ENCODE measurements at places on chromosomes 6 and 20.

GRCh38 chr6:38784506-38785235 lies 69.6 kb downstream of the DNAH8 start:
- DNase-seq = no peak

DNA sequence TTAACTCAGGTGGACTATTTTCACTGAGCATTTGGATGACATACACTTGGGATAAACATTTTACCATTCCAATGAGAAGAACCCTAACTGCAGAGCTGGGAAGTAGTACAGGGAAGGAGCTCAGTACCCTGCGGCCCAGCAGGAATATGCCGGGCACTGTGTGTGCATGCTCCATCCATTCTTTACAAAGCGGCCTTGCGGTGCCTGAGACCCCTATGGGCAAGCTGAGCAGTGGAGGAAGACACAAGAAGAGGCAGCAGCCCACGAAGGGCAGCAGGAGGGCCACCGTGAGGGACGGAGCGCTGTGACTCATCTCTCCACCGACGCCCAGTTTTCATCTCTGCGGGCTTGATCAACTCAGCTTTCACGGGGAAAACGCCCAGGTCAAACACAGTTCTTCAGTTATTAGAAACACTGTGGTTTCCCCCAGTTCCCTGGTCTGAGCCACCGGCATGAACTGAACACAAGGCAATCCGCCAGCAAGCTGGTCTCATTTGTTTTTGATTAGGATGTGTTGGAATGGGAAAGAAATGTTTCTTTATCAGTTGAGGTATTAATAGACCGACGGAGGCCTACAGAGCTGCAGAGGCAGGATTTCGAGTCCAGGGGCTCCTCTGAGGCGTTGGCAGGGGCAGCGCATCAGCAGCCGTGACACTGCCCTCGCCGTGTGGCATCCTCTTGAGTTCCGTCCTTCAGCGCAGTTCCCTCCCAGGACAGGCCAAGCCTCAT lies 44.9 kb downstream of the IRF4 start:
- no peak for DNase-seq

DNA sequence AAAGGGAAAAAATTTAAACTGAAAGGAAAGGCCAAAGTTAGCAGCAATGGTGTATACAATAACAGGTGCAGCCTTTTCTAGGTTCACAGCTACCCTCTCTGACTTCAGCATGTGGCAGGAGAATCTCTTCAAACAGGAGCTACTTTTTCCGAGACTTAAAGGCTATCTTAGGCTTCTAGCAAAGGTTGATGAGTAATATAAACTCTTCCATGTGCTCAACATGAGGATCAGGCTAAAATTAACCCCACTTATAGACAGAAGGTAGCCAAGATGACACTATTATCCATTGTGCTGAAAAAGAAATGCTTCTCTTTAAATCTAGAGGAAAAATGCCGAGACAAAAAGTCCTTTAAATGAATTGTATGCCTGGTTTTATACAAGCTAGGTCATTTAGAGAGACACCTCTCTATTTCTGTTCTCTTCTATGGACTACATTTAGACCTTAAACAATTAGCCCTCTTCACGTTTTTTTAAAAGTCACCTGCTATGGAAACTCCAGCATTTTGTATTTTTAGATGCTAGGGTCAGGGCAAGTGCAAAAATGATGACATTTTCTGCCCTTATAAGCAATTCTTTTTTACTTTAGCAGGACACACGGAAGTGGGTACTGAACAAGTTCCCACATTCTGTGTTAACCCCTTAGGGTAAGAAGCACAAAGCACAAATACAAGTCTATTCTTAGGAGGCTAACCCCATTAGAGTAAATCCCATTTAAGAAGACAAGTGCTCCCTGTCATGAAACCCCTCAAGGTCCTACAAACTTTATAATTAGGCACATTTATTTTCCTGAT lies 216.8 kb upstream of the CITED2 start:
- DNase-seq = no peak

DNA sequence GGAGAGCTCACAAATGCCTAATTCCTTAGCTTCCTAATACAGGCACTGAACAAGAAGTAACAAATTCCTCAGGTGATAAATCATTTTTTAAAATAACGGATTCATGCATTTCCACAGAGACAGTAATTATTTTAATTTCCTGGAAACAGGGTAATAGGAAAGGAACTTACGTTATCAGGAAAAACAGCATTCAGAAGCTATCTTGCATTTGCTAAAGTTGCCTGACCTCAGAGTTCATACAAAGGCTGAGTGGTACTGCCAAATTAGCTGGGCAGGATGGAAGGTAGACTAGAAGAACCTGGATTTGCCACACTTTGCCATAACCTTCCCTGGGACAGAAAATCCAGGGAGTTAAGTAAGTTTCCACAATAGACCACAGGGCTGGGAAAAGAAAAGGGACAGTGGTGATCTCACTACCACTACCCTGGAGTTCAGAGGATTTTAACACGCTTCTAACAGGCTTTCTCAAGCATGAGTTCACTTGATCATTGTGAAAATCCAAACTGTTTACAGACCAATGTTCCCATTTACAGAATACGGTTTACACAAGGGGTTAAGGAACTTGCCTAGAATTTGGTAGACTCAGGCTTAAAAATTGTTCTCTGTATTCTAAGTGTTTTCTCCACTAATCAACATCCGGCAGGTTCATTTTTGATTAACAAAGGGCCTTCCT lies 57.0 kb downstream of the KIF13A start:
- DNase-seq = no peak

DNA sequence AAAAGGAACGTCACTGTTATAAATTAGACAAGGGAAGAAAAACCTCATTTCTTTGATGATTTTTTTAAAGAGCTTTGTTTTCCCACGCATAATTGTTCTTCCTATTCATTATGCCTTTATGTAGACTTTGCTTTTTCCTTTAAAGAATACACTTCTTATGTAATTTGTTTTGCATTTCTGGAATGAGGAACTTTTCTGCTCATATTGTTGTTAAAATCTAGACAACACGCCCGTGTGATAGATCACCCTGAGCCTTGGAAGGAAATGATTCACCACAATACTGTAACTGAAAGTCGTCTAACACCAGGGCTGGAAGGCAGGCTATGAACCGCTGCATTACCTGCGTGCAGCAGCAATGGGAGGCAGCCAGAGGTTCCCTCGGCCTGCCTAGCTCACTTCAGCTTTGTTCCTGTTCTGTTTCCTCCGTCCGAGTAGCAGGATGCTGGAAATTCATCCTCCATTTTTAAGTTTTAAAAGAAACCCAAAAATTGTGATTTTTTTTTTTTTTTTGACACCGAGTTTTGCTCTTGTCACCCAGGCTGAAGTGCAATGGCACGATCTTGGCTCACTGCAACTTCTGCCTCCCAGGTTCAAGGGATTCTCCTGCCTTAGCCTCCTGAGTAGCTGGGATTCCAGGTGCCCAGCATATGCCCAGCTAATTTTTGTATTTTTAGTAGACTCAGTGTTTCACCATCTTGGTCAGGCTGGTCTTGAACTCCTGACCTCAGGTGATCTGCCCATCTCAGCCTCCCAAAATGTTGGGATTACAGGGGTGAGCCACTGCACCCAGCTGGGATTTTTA lies 49.6 kb upstream of the ZNF217 start:
- no peak for DNase-seq

DNA sequence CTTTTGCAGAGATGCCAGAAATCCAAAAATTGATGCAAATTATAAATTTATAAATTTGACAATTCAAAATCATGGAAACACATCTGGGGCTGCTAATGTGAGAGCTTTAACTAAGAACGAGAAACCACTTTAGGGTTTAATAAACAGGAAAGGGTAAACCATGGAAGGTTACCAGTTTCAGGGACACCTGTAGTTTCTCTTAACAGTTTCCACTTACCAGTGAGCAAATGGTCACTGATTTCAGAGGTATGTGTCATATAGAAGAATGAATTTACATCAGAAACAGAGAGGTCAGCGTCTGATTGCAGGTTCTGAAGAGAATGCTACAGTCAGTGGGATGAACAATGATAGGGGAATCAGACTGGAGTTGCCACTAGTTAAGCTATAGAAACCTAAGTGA lies 24.8 kb upstream of the PCSK2 start:
- no peak for DNase-seq

GRCh38 chr6:149014631-149015534 lies 268.1 kb downstream of the UST start:
- no peak for DNase-seq

DNA sequence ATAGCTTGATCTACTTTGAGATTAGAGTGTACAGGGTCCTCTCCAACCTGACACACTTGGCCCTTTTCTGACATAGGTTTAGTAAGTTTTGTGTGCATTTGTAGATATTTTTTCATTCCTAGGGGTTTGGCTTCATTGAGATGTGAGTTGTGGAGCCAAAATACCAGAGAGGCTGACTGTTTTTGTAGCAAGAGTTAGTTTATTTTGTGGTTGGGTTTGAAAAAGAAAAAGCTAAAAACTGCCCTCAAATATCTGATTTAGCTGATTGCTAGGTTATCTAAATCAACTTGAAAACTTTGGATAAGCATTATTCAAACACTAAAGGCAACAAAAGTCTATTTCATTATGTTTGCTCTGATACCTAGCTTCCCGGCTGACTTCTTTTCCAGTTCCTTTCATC lies 164.7 kb upstream of the CENPW start:
- no peak for DNase-seq

- DNase-seq = no peak
Observed at GRCh38 chr6:131917318-131917717, 33.9 kb downstream of the CCN2 start.

DNA sequence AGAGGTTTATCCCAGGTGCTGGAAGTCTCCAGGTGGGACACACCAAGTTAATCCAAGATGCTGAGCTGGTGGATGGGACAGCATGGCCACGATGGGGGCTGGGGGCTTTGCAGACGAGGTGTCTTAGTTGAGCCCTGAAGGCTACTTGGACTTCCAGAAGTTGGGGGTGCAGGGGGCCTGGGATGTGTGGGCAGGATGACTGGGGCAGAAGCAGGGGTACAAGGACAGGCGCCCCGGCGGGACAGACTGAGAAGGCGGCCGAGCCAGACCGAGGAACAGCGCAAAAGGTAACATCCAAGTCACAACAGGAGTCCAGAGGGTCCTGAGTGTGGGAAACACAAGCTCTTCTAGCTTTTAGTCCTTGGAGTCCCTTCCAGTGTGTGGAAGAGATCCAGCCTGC lies 23.8 kb downstream of the RAMACL start:
- DNase-seq = no peak

- no peak for DNase-seq
Observed at GRCh38 chr20:51311636-51312479, 230.7 kb downstream of the NFATC2 start.

DNA sequence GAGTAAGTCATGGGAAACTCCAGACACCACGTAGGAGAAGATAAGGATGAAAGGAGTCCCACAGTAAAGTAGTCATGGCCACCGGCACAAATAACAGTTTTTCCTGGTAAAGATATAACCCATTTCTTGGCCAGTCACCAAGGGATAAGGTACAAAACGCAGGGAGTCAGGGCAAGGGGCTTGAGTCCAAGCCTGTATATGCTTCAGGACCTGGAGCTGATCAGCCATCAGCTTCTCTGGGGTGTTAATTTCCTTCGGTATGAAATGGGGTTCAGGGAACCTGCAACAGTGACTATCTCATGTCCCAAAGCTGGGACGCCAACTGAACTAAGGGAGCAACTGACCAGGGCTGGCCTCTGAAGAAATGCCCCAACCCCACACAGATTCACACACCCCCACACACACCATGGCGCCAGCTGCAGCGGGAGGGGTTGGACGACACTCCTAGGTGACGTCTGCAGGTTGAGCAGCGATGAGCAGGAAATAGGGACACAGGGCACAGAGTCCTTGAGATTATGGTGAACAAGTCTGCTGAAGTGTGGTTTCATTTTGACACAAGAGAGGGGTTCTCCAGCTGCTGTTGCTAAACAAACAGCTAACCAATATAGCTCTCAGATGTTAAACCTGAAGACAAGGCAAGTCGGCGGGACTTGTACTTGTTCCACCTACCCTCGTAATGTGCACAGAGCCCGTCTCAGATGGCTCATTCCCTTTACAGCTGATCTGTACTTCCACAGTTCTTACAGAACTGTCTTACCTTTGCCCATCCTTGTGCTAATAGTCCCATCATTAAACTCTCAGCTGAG lies 7.4 kb upstream of the ADTRP start:
- DNase-seq = no peak

GRCh38 chr20:61686051-61686936 lies 379.4 kb downstream of the TAF4 start:
- DNase-seq = no peak
